ENCODE measurements at places on chromosomes 3 and 15. TPM values are rescaled to one million over a fixed set of nuclear protein-coding genes. Genes with fewer than 3 reads are reported as not detected.

DNA sequence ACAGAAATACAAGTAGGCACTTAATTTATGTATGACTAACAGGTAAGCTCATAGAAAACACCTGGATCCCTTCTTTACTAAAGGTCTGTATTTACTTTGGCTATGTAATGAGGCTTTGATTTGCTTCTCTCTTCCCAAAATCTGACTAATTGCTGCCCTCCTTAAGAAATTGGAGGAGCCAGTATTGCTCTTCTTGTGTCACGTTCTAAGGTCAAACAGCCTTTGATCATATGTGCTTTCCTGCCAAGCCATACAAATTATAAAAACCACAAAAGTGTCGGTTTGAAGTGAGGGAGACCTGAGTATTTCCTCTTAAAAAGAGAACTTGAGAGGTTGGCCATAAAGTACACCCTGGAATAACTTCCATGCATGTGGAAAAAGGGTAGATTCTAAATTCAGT, 112.1 kb upstream of the MB21D2 start:
- H3K36me3 ChIP-seq: no peaks in the 10 kb centered on the region
- DNase-seq: no peak
- H3K4me1 ChIP-seq: no peaks in the 10 kb centered on the region
- no peaks in the 10 kb centered on the region for H3K27me3 ChIP-seq
- H3K27ac ChIP-seq: no peak overlapping the region

GRCh38 chr15:38541026-38541425, 23.6 kb downstream of the RASGRP1 start:
- H3K4me3 ChIP-seq: no peak overlapping the region
- no peak for DNase-seq
- H3K27me3 ChIP-seq: no peaks in the 10 kb centered on the region
- H3K36me3 ChIP-seq: no peaks in the 10 kb centered on the region
- no peak overlapping the region for H3K27ac ChIP-seq
- H3K4me1 ChIP-seq: no peaks in the 10 kb centered on the region

RNF13 gene
- total RNA-seq: 39.2 TPM

DNA sequence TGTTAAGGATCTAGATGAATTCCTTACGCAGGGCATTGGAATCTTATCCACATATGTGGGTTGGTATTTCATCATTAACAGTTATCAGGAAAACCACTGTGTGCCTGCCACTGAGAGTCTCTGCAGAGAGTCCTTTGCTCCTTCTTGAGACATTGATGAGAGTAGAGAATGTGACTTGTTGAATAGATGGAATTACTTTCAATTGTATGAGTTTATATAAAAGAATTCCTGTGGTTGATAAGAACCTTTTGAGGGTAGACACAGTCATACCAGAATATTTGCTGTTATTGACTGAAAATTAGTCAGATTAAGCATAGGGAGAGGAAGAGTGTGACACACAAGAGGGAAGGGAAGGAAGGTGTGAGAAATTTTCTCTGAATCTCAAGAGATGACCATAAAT, 30.8 kb downstream of the ARHGEF26 start:
- H3K4me1 ChIP-seq: no peaks in the 10 kb centered on the region
- H3K27me3 ChIP-seq: no peaks in the 10 kb centered on the region
- H3K4me3 ChIP-seq: no peak overlapping the region
- no peak overlapping the region for H3K27ac ChIP-seq
- no peaks in the 10 kb centered on the region for H3K36me3 ChIP-seq

A4GNT gene
- 2.0 TPM for total RNA-seq

CLK3 gene
- 23.1 TPM for total RNA-seq
